Liver (tissue), 10 donors: ENCODE measurements at places on chromosomes 11 and 22. TPM values are rescaled to one million over a fixed set of nuclear protein-coding genes. Genes with fewer than 3 reads are reported as not detected.

MS4A1 gene
- 1.6 TPM for total RNA-seq

GALR3 gene
- not detected for total RNA-seq

LRRC32 gene
- total RNA-seq = 5.4 TPM

ARRB1 gene
- 21.2 TPM for total RNA-seq

PLET1 gene
- total RNA-seq = not detected

GRCh38 chr11:29051935-29052334 lies 943.7 kb downstream of the METTL15 start:
- no peak for DNase-seq

DNA sequence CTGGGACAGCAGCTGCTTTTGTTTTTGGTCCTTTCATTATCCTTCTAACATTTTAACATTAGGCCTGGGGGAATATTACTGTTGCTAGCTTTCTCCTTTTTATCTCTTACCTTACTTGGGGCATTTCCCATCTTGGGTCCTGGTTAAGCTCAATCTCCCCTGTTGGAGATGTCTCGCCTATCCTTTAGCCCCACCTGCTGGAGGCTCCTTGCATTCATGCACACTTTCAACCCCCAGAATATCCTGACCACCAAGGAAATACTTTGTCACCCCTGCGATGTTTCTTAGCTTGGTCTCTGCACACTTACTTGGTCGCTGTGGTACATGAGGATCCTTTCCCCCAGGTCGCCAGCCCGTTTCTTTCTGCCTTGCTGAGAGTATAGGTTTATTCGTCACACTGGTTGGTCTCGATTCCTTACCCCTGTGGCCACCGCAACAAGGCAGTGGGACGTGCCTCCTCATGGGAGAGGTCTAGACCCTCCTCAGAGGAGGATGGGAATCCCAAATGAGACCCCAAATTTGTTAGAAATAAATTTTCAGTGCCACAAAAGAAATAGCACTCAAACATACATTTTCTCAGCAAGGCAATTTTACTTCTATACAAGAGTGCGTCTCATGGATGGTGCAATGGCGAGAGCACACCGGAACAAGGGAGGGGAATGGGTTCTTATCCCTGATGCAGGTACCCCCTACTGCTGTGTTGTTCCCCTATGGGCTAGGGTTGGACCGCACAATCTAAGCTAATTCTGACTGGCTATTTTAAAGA lies 5.4 kb upstream of the TXN2 start:
- DNase-seq = no peak

DNA sequence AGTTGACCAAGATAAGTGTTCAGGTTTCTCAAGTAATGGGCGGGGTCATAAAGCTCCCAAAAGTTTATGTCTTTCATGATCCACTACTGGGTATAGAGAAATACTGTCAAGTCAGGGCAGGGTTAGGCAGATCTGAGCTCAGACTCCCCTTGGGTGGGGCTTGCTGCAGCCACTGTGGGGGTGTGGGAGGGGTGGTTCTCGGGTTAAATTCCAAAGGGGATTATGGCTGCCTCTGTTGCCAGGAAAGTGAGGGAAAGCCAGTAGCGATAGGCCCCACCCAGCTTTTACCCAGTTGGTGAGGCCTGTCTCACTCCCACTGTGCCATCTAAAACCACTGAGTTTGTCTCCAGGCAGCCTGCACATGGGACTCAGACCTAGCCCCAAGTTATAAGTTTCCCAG lies 37.8 kb downstream of the DLG2 start:
- DNase-seq = no peak

DNA sequence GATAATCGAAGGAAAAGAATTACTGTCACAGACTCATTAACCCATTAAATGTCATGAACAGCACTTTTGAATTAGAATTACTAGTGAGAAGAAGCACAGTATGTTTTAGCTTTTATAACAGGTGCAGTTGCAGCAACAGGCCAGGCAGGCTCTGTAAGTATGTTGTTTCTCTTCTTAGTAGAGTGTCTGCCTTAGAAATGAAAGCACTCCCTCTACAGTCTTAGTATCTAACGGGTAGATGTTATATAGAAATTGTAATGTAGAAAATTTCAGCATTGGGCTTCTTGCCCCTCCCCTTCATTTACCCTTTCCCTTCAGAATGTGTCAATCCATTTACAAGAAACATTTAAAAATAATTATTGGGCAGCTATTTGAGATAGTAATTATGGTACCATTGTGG lies 87.4 kb downstream of the HIPK3 start:
- DNase-seq = no peak
